Natural killer cell (primary cell): ENCODE measurements at places on chromosomes 11 and 22. TPM values are rescaled to one million over a fixed set of nuclear protein-coding genes. Genes with fewer than 3 reads are reported as not detected.

SLC22A12 gene
- total RNA-seq: not detected

BDNF gene
- not detected for total RNA-seq

DNA sequence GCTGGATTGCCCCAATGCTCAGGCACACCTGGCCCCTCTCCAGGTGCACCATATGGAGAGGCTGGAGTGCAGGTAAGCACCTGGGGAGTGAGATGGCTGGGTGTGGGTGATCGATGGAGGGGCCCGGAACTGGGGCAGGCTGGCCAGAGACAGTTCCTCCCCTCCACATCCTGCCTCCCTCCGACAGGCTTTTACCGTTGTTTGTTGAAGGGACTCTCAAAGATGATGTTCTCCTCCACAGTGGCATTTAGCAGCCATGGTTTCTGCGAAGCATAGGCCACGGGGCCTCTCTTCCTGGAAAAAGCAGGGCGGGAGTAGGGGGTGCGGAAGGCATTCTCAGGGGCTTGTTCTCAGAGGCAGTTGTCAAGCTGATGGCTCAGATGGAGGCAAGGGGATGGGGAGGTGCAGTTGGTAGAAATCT lies 25.9 kb upstream of the KCNJ11 start:
- no peaks in the 10 kb centered on the region for H3K27me3 ChIP-seq
- no peak for DNase-seq
- H3K36me3 ChIP-seq: no peaks in the 10 kb centered on the region
- H3K4me1 ChIP-seq: no peaks in the 10 kb centered on the region

DNA sequence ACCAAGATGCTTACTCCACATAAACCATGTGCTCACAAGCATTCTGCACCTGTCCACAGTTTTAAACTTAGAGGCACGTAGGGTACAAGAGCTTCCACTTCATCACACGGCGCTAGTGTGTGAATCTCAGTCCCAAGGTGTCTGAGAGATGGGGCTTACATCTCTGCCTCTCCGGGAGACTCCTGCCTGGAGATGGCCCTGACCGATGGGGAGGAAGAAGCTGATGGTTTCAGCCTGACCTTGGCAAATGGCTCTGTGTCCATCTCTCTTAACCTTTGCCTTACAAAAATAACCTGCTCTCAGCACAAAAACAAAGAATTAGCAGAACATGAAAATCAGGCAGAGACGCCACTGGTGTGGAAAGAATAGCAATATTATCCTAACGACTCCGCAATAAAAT lies 559.3 kb upstream of the B3GAT1 start:
- no peak for DNase-seq
- no peaks in the 10 kb centered on the region for H3K36me3 ChIP-seq
- no peaks in the 10 kb centered on the region for H3K4me1 ChIP-seq
- no peaks in the 10 kb centered on the region for H3K27me3 ChIP-seq
- H3K4me3 ChIP-seq: no peak overlapping the region
